ENCODE measurements at places on chromosomes 6 and 20.

DNA sequence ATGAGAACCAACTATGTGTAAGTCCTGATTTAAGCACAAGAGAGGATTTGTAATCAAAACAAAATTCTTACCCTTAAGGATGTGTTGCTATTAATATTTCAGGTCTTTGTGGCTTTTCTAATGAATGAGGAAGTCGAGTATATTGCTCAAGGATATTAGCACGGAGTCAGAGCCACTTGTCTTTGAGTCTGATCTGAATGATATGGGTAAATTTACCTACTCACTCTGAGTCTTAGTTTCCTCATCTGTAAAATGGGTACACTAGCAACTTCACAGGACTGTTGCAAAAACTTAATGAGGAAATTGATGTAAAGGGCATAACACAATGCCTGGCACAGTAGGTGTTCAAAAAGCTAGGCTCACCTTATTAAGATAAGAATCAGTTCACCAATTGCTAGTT lies 30.0 kb upstream of the QKI start:
- DNase-seq: no peak

DNA sequence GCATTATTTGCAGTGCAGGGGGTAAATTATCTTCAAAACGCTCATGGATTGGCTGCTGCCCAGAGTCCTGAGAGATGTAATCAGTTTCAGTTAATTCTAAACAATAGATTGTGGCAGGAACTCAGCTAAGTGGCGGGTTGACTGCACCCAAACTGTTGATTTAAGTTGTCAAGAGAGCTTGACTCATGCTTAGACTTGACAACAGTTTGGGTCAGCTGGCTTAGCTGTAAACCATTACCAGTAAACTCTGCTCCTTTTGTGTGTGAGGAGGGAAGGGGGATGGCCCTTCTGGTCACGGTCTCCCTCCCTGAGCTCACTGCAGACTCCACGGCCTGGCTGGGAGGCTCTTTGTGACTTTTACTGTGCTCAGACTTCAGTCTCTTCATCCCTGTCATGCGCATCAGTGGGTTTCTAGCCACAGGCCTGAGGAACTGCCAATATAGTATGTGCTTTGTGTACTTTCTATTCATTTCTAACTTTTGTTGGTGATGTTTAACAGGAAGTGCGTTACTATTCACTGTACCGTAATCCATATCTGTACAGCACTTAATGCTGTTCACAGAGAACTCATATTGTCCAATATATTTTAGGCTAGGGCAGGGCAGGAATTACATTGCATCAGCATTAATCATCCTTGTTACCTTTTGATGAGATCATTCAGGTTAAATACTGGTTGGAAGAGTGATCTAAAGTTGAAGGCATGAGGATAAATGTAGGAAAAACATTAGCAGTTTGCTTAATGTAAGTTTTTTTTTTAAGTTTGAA lies 488.3 kb downstream of the CDKAL1 start:
- peak; percentile 41 for DNase-seq

DNA sequence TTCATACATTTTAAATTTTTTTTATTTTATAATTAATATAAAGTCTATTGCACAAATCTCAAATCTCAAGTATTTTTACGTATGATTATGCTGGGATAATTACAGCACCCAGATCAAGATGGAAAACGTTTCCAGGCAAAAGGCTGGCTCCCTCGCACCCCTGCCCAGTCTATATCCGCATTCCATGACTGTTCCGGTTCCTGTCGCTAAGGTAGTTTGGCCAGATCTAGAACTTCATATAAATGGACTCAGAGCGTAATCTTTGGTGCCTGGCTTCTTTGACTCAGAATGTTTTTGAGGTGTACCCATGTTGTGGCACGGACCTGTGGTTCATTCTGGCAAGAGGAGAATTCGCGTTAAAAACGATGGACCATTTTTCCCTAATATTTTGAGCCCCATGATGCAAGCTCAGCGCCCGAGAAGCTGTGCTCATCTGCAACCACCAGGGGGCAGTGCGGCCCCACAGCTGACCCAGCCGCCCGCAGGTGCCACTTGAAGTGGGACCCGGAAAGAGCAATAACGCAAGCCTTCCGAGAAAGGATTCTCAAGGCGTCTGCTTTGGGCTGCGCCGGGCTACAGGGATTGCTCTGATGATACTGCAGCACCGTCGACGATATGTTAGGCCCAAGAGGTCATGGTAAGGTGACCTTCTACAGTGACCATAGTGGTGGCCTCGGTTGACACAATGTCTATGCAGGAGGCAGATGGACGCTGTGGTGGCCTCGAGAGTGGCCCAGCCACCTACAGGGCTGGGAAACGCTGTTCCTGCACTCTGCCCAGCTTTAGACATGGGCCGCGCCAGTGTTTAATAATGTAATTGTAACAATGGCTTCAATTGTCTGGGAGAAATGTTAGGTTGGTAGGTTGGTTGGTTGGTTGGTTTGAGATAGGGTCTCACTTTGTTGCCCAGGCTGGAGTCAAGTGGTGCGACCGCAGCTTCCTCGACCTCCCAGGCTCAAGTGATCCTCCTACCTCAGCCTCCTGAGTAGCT lies 160.1 kb downstream of the ZMYND8 start:
- DNase-seq: peak; percentile 62

GRCh38 chr6:44837255-44837654 lies 449.7 kb downstream of the CDC5L start:
- no peak for DNase-seq

GRCh38 chr6:167479901-167480648 lies 155.2 kb downstream of the TTLL2 start:
- DNase-seq: no peak

GRCh38 chr6:133707456-133707855 lies 181.5 kb upstream of the TCF21 start:
- peak; percentile 94 for DNase-seq

DNA sequence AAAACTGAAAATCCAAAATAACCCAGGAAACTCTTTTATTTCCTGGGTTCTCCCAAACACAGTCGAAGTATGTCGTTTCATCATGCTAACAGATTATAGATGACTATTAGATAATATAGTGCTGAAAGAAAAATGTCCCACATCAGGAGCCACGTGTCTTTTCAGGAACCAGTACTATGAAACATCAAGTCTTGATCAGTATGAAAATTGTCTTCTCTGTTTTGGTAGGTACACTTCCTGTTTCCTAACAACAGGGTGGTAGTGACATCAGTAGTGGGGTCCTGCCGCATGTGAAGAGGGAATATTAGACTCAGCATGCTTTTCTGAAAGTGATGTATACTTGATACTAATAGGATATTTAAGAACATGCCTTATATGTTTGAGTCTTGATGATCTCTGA lies 136.7 kb downstream of the HIVEP1 start:
- no peak for DNase-seq

DNA sequence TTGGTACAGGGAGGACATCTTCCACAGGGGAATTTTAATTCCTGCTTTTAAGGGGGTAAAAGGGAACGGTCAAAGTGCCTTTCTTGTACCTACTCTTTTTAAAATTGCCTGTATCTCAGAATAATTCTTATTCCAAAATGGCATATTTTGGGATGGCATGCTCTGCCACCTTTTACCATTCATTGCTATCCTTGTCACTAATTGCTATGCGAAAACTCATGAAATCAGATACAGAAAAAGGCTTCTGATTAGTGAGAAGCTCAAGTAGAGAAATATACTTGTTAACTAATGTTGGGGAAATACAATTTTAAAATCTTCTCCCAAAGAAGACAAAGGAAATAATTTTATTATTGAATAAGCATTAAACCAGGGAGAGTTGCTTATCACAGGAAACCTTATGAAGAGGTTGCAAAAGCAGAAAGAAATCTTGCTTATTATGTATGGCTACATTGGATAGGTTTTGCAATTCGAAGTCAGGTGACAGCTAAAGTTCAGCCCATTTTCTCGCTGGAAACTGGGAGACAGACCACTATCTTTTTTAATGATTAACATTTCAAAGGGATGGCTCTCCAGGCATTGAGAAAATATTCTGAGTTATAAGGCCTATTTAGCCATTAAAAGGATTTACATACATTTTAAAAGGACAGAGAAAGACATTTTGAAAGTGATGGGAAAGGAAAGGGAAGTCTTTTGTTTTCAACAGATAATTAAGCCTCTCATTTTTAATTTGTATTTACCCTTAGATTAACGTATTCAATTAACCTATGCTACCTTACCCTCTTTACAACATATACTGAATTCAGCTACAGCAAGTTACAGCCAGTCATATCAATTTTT lies 110.3 kb upstream of the PRSS16 start:
- DNase-seq: no peak
